NCI-H748 treated with DMSO at 0.1 percent for 48 hours (cell line): ENCODE measurements at places on chromosomes 16 and 17.
A peak's percentile ranks its signal among the peaks of the same experiment; 100 is the strongest.

DNA sequence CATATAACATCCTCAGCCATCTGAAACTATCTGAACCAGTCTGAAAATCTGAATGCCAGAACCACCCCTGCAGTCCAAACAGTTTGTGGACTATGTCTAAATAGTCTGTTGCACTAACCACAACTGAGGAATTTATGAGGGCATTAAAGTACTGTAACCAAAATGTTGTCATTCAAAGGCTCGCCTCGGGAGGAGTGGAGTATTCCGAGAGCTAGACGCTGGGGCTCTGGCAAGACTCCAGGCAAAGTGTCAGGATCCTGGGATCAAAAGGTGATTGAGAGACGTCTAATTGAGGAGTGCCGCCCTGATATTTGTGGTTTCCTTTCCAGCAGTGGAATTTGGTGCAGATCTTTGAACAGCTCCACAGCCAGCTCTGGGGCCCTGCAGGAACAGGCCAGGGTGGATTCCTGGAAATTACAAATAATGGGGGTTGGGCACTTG is 142.9 kb upstream of the MYOCD start:
- DNase-seq = no peak

- no peak for DNase-seq
Observed at GRCh38 chr17:78105551-78105950, 23.0 kb downstream of the TMC6 start.

DNA sequence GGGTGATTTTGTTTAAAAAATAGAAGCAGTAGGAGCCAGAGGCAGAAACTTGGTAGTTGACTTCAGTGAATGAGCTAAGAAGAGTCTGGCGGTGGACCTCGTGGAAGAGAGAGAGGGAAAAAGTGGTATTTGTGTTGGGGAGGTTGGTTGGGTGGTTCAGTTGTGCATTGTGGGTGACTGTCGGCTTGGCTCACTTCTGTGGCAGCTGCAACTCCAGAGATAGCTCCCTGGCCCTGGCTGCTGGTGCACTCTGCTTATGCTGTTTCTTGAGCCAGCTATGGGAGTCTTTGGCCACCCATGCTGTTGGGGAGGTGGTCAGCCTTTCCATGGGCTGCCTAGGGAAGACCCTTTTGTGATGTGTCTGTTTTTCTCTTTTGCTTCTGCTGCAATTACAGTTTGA is 50.4 kb upstream of the CRISPLD2 start:
- DNase-seq = no peak

- DNase-seq = no peak
Observed at GRCh38 chr17:9519583-9520272, 55.9 kb downstream of the STX8 start.

- DNase-seq = no peak
Observed at GRCh38 chr17:38454532-38454931, 26.3 kb downstream of the ARHGAP23 start.

GRCh38 chr16:8099586-8099985 is 490.7 kb downstream of the TMEM114 start:
- no peak for DNase-seq

DNA sequence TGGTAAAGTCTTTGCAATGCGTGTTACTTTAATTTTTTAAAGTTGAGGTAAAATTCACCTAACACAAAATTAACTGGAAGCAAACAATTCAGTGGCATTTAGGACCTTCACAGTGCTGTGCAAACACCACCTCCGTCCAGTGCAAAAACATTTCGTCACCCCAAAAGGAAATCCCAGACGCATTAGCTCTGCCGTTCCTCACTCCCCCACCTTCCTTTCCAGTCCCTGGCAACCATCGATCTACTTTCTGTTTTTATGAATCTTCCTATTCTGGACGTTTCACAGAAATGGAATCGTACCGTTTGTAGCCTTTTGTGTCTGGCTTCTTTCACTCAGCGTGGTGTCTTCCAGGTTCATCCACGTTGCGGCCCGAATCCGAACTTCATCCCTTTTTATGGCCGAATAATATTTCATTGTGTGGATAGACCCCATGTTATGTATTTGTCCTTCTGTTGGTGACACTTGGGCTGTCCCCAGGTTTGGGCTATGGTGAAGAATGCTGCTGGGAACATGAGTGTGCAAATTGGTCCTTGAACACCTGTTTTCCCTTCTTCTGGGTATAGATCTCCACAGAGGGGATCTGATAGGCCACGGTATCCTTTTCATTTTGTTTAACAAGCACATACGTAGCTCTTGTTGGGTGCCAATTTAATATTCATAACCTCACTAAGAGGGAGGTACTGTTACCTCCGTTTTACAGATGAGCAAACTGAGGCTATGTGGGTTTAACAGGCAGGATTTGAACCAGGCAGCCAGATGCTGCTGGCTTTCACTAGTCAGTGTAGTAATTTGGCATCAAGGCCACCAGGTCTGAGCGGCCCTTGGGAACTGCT is 232.0 kb upstream of the GSE1 start:
- DNase-seq = no peak

- peak; percentile 23 for DNase-seq
Observed at GRCh38 chr17:51298508-51299371, 38.4 kb downstream of the UTP18 start.

DNA sequence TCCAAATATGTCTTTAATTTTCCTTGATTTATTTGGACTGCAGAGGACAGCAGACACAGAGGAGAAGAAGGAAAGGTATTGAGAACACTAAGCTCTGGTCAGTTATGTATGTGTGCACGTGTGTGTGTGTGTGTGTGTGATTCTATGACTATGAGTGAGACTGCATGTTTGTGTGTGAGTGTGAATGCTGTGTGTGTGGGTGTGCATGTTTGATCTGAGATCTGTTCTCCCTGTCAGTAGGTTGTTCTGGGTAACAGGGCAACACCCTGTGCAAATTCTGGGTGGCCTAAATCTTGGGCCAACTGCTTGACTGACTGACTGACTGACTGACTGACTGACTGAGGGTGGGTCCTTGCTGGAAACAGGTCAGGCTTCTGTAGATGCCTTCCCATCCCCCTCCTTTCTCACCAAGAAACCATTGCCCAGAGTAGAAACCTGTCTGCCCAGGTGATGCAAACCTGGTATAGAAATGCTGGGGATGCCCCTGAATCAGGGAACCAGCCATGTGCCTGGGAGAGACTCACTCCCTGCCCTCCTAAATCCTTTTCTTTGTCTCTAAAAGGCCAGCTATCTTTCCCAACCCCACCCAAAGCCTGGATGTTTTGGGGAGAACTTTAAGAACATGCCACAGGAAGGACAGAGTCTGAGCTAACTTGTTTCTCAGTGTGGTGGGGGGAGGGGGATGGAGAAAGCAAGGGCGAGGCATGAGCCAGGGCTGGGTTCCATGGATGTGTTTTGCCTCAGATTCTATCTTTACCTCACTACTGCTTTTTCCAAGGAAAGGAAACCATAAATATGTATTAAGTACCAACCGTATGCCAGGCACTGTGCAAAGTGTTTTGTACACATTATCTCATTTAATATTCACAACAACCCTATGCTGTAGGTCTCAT is 4.5 kb upstream of the NR1D1 start:
- no peak for DNase-seq

DNA sequence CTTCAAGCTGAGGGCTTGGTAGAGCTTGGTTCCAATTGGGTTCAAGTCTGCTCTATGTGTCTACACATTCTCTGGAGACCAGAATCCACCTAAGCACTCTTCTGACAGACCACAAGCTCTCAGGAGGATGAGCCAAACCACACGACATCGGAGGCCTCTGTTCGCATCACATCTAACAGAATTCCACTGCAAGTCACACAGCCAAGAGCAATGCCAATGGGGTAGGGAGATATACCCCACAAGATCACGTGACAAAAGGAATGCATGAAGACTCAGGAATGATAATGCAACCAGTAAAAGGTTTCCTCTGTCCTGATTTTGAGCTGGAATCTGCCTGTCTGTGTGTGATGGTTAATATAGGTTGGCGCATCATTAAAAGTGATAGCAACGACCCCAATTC is 46.6 kb upstream of the RPL38 start:
- no peak for DNase-seq

GRCh38 chr16:87812200-87812656 is 46.4 kb upstream of the KLHDC4 start:
- no peak for DNase-seq

DNA sequence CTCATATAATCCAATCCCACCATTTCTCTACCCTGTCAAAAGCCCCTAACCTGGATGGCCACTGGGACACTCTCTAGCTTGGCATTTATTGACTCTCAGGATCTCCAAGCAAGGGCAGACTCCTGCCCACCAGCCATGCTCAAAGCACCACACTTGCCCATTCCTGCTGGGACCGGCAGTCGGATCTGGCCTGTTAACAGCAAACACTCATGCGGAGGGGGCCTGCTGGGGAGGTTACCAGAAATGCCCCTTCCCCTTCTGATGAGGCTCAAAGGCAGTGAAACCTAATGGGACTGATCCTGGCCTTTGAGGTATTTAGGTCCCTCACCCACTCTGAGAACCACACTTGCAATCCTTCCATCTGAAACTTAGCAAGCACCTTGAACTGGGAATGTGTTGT is 6.5 kb upstream of the CCL1 start:
- no peak for DNase-seq

DNA sequence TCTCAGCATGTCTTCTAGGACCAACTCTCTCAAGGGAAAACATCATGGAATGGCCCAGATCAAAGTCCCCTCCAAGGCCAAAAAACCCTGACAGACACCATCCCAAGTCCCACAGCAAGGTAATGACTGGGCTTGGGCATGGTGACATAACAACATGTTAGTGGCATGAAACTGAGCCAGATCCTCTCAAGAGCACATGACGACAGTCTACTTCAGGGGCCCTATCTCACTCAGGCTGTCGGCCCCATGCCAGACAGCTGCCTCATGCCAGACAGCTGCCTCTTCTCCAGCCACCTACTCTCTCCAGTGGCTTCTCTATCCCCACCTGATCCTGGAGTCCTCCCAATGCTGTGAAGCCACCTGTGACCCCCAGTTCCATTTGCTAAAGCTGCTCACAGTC is 18.4 kb downstream of the HSD11B2 start:
- no peak for DNase-seq

GRCh38 chr17:80698297-80698696 is 153.7 kb downstream of the RPTOR start:
- no peak for DNase-seq

- DNase-seq = no peak
Observed at GRCh38 chr17:82177761-82178498, 34.7 kb downstream of the CCDC57 start.

- no peak for DNase-seq
Observed at GRCh38 chr17:8742274-8742673, 2.4 kb downstream of the CCDC42 start.

- DNase-seq = no peak
Observed at GRCh38 chr17:4155980-4156620, 13.1 kb downstream of the CYB5D2 start.

GRCh38 chr17:37062021-37062420 is 113.3 kb downstream of the AATF start:
- no peak for DNase-seq

- DNase-seq = no peak
Observed at GRCh38 chr17:42704837-42705494, 22.6 kb downstream of the CNTNAP1 start.

GRCh38 chr16:4580250-4580649 is 24.1 kb downstream of the C16orf96 start:
- DNase-seq = no peak

GRCh38 chr16:6484081-6484480 is 848.6 kb upstream of the RBFOX1 start:
- peak; percentile 27 for DNase-seq

DNA sequence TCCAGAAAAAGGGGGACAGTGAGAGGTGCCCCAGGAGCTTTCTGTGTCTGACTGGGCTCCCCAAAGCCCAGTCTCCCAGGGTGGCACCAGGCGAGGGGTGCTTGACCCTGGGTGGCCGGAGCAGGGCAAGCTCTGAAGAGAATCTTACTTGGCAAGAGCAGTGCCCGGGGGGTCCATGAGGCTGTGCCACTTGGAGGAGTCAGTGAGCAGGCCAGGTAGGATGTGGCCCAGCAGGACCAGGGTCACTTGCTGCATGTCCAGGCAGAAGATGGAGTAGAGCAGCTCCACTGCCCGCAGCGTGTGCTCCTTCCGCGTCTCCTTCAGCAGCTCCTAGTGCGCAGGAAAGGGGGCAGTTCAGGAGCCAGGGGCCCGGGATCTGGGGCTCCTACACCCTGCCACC is 7.3 kb downstream of the CSF3 start:
- DNase-seq = no peak

DNA sequence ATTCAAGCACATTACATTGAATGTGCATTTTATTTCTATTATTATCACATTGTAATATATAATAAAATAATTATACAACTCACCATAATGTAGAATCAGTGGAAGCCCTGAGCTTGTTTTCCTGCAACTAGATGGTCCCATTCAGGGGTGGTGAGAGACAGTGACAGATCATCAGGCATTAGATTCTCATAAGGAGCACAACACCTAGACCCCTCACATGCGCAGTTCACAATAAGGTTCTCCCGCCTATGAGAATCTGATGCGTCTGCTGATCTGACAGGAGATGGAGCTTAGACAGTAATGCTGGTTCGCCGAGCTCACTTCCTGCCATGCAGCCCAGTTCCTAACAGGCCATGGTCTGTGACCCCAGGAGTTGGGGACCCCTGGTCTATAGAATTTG is 96.7 kb upstream of the RBBP6 start:
- no peak for DNase-seq

GRCh38 chr17:38697061-38697820 is 7.8 kb upstream of the MLLT6 start:
- no peak for DNase-seq

- DNase-seq = no peak
Observed at GRCh38 chr16:14502932-14503741, 126.9 kb downstream of the PARN start.

DNA sequence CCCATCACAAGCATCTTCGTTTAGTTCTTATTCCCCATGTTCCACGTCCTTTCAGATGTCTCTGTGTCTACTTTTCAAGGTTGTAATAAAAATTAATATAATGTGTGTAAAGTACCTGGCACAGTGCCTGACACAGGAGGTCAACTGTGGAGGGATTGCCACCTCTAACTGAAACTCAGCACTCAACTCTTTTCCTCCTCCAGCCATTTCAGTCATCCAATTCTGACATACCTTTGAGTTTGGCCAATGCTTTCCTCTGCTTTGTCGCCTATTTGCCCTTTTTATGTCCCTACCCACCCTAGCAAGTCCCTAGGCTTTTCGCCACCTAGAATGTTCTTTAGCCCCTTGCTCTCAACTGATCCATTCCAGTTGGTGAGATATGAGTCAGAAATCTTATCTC is 1.6 kb downstream of the UBE2Z start:
- no peak for DNase-seq

GRCh38 chr16:15857724-15858560 is 1.1 kb upstream of the MYH11 start:
- DNase-seq = no peak

- no peak for DNase-seq
Observed at GRCh38 chr16:75111961-75112733, 4.4 kb downstream of the LDHD start.
